ENCODE measurements at places on chromosomes 16 and 17.

GRCh38 chr16:14398014-14398717, 231.9 kb downstream of the PARN start:
- no peak for DNase-seq

GRCh38 chr16:86391984-86392383, 118.3 kb upstream of the FOXF1 start:
- no peak for DNase-seq

DNA sequence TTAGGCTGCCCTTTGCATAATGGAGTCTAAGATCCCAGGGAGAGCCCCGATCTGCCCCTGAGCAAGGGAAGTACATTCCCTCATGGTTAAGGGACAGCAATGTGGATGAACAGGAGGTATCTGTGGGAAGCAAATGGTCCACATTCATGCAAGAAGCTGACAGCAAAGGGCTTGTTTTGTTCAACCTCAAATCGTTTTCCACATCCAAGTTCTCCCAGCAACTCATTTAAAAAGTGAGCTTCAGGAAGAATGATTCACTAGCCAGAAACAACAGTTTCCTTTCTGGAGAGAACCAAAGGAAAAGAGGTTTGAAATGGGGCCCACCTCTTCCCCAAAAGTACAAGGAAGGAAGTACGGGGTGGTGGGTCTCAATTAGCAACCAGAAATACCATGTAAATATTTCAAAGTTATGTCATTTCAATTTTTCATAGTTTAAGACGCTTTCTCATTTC, 9.4 kb downstream of the HSPB9 start:
- no peak for DNase-seq

- peak; percentile 35 for DNase-seq
Observed at GRCh38 chr16:50153596-50154419, 702 bp downstream of the TENT4B start.

GRCh38 chr16:4908854-4909401, 28.0 kb downstream of the PPL start:
- DNase-seq: no peak

GRCh38 chr17:59401725-59402124, 70.3 kb downstream of the YPEL2 start:
- DNase-seq: no peak

- no peak for DNase-seq
Observed at GRCh38 chr16:49593424-49594040, 219.9 kb downstream of the C16orf78 start.

DNA sequence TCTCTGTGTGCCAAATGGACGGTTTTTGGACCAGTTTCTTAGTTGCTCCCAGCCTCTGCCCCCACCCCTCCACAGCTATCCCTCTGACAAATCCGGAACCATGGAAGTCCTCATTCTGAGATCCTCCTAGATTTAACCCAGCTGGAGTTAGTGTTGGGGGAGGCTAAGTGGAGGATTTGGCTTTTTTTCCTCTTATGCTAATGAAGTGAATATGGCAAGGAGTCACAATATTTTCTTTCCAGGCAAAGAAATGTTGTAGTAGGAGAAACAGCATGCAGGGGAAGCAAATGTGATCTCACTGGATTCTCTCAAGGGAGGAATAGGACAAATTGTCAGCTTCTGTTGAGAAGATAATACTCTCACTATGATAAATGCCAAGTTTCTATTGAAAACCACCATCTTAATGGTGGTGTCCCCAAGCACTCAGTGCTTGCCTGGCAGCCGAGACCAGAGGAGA, 159.5 kb downstream of the MSI2 start:
- DNase-seq: no peak

- no peak for DNase-seq
Observed at GRCh38 chr17:62755141-62755851, 52.8 kb downstream of the MARCHF10 start.

DNA sequence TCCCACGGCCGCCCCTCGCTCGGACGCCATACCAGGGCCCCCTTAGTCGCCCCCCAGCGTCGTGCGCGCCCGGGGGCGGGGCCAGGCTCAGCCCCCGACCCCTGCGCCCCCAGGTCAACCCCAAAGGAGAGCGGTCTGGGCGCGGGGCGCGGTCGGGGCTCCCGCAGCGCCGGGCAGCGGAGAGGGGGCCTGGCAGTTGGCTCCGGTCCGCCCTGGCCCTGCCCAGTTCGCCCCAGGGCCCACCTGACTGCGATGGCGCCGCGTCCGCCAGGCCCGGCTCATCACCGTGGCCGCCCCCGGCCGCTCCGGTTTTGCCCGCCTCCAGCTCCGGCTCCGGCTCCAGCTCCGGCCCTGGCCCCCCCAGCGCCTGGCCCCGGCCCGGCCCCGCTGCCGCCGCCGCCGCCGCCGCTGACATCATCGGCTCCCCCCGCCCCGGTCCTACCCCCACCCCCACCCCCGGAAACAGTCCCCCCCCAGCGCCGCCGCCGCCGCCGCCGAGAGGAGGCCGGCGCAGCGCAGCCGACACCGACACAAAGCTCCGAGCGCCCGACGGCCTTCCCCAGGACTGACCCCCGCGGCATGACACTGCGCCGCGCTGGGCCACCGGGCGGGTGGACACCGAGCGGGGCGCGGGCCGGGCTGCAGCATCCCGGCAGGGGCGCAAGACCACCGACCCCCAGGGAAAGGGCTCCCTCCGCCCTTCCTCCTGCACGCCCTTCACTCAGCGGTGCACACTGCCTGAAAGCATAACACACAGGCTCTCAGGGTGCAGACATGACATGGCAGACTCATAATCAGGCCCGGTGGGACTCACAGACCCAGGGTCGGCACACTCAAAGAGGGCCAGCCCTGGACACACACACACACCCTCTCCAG, at the start of gene ZBTB4:
Gene ZBTB4 (minus strand): TSS at position 419 of the 876 bp plus-strand sequence. CDS start 12,830 bp downstream, outside the sequence.
- peak; percentile 64 for DNase-seq

- no peak for DNase-seq
Observed at GRCh38 chr17:43831633-43832032, 1.3 kb downstream of the MPP3 start.

GRCh38 chr17:2644971-2645370, 51.5 kb downstream of the PAFAH1B1 start:
- no peak for DNase-seq

DNA sequence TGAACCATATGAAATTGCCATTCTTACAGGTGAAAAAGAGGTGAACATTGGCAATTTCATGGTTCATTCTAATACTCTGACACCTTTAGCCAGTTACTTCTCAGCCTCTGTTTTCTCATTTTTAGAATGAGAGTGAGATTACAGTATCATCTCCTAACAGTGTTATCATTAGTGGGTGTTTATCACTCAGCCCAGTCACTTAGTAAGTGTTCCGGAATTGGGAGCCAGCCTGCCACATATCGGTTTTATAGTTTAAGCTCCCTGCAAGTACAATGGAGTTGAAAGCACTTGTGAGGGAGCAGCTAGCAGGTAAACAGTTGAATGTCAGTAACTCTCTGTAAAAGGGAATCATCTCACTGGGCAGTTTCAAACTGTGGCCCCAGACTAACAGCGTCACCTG, 583.1 kb upstream of the HSBP1 start:
- DNase-seq: no peak

DNA sequence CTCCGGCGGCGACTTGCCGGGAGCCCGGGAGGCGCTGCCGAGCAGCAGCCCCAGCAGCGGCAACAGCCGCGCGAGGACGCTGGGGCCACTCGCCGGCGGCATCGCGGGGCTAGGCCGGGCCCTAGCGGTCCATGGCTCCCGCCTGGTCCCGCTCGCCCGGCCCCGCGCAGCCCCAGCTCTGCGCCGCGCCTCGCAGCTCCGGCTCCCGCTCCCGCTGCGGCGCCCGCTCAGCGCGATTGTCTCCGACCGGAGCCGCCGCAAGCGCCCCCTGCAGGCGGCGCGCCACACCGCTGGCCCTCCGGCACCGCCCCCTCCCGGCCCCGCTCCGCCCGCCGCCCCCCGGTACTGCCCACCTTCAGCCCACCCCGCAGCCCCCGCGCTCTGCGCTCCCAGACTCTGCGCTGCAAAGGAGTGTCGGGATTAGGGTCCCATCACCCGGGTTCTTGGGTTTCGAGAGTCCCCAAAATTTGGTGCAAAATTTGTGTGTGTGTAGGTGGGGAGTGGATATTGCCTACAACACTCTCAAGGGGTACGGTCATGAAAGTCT, at the start of gene FAM171A2:
Gene FAM171A2 (minus strand): TSS at position 241 of the 547 bp plus-strand sequence. CDS start 139 bp downstream, at position 102.
- peak; percentile 67 for DNase-seq

- no peak for DNase-seq
Observed at GRCh38 chr17:867896-868489, 85.8 kb downstream of the MRM3 start.

Measured in stimulated activated naive CD4-positive, alpha-beta T cell (primary cell).